ENCODE measurements at places on chromosomes 6 and 20.

DNA sequence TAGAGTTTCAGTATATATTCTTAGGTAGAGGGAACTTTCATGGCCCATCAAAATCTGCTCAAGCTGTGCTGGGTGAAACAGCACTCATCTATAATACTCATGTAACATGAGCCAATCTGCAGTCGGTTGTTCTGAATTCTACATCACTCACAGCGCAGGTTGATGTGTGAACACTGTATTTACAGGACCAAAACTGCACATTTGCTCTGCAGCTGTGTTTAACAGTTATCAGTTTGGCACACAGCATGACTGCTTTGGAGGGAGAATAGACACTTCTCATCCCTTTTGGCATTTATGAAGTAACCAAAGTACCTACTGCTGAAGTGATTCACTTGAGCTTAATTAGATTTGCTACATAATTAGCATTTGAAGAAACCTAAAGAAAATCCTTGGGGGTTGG lies 225.1 kb downstream of the BCKDHB start:
- DNase-seq: no peak

- DNase-seq: peak; percentile 87
Observed at GRCh38 chr6:139323511-139324300, 31.9 kb upstream of the TXLNB start.

DNA sequence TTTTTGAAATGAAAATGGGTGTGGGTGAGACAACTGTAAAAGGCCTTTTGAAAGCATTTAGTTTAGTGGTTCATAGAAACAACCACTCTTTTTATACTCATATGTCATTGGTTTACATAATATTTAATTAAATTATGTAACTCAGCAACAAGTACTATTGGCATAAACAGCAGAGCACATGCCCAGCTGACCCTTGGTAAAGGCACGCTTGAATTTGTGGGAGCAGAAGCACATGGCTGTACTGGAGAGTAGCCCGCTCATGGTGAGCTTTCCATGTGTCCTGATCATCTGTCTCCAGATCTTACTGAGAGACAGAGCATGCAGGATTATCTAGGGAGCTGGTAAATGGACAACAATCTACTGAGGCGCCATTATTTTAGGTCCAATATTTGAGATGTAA lies 17.1 kb upstream of the KLHL31 start:
- no peak for DNase-seq

DNA sequence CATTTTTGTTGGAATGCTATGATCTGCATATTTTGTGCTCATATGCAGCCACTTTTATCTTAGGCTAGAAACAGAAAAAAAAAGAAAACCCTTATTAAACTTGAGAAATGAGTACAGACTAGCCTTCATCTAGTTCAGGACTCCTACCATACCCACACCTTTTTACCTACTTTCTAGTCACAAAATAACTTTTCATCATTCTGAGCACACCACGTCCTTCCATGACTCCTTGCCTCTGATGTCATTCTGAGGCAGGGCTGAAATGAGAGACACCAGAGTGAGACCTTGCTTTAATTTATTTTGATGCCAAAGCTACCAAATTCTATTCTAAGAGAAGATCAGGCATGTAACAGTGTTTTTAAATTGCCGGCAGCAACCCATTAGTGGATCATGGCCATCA lies 38.8 kb downstream of the SNX3 start:
- no peak for DNase-seq

DNA sequence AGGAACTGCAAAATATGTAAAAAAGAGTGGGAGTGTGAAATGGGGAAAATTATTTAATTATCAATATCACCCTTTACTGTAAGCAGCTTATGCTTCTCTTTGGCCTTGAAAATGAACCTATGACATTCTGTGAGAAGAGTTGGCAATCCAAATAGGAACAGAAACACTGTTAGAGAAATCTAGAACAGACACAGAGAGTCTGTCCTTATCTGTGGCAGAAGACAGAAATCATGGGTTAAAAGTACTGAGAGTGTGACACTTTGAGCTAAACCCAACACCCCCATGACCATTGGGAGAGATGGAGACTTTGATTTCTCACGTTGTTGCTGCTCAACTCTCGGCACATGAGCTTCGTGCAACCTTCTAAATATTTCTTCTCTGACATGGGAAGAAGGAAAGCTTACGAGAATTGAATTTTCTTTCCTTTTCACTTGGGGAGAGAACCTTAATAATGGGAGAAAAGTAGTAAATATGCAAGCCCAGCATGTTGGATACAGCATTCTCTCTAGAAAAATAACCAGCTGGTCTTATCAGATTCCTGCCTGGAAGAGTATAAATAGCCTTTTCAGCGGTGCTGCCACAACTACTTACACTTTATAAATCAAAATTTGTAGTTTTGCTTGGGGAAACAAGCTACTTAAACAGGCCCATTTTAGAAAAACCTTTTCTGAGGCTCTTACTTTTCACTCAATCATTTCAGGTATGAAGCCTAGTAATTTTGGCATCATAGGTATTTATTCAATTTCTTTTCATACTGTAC lies 49.4 kb upstream of the NOX3 start:
- DNase-seq: no peak

- DNase-seq: no peak
Observed at GRCh38 chr20:56204206-56204605, 44.3 kb upstream of the MC3R start.

GRCh38 chr6:15230827-15231226 lies 15.0 kb upstream of the JARID2 start:
- no peak for DNase-seq

DNA sequence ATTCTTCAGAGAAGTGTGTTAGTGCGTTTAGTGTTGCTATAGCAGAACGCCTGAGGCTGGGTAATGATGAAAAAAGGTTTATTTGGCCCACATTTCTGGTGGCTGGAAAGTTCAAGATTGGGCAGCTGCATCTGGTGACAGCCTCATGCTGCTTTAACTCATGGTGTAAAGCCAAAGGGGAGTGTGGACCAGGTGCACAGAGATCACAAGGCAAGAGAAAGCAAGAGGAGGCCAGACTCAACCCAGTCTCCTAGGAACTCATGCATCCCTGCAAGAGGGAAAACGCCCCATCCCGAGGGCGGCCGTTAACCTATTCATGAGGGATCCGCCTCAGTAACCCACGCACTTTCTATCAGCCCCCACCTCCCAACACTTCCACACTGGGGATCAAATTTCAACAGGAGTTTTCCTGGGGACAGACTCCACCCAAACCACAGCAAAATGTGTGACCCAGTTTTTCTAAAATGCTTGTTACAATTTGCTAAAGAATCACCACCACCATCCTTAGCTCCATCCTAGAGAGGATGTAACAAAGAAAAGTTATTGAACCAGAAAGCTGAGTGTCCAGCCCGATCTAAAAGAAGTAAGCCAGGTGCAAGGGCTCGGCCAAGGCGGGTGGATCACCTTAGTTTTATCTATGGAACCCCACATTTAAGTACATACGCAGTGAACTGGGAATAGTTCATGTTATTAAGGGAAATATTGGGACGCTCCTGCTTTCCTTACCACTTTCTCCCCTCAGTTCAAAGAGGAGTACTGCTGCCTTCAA lies 164.8 kb downstream of the QKI start:
- no peak for DNase-seq

DNA sequence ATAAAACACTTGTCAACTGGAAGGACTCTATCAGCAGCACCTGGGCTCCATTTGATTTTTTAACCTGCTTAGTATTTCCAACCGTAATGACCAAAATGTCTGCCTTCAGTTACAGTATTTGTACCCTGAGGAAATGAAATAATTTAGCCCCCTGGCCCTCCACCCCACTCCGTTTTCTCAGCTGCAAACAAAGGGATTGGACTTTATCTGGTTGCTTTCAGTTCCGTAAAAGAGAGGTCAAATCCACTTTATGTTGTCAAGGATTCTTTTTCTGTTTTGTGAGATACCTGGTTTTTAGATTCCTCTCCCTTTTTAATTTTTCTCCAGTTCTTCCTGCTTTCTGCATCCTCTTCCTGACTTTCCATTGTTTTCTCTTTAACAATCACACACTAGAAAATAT lies 64.4 kb upstream of the BMP2 start:
- no peak for DNase-seq

DNA sequence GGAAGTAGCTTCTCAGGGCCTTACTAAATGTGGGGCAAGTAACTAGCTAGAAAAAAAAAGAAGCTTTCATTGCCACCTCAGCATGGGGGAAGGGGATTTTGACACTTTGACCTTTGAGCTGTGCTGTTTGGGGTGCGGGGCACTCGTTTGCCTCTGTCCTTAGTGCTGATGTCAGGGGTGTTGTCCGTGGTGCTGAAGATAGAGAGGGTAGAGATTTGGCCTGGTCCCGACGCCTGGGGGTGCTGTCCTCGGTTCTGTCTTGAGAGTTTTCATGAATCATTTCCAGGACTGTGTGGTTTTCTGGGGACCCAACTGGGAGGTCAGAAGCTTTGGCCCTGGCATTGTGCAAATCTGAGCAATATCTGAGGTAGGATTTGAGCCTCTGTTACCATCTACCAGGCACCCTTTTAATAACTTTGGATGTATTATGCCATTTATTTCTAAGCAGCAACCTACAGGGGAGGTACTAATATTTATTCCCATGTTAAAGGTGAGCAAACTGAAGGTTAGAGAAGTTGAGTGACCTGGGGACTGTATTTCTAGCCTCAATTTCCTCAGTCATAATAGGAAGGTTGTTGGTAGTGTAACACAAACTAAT lies 78.0 kb downstream of the DLGAP4 start:
- DNase-seq: no peak

- DNase-seq: no peak
Observed at GRCh38 chr6:84605298-84605697, 159.1 kb downstream of the TBX18 start.

- no peak for DNase-seq
Observed at GRCh38 chr6:56515081-56515905, 127.4 kb downstream of the DST start.

DNA sequence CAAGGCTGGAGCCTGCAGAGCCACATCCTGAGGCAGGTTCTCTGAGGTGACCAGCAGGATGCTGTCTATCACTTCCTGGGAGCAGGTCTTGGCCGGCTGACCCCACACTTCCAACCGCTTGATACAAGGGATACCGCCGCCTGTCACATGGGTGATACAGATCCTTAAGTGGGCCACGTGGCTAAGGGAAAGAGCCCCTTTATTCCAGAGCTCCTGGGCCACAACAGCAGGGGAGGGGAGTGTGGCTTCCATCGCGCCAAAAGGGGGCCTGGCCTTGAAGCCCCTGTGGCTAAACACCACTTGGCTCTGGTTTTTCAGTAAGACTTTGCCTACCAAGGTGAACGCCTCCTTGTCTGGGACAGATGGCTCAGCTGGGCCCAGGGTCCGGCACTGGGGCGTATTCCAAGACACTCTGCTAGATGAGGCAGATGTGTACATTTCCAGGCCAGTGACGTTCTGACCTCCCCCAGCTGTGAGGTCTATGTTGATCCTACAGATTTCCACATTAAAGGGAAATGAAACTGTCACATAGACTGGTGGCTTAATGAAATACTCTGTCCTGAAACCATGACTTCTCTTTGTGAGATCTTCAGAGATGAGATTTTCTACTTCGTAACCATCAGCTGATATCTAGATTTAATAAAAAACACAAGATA lies 37.6 kb upstream of the AVP start:
- no peak for DNase-seq

- no peak for DNase-seq
Observed at GRCh38 chr6:149108749-149109100, 208.8 kb upstream of the TAB2 start.

- no peak for DNase-seq
Observed at GRCh38 chr6:6674872-6675271, 86.4 kb downstream of the LY86 start.

- DNase-seq: no peak
Observed at GRCh38 chr20:32114305-32114960, 4.9 kb downstream of the TM9SF4 start.

GRCh38 chr6:16690608-16691142 lies 70.6 kb downstream of the ATXN1 start:
- DNase-seq: no peak

- DNase-seq: no peak
Observed at GRCh38 chr20:56995635-56996075, 270.8 kb downstream of the BMP7 start.

GRCh38 chr6:17741507-17741906 lies 34.8 kb upstream of the NUP153 start:
- no peak for DNase-seq

DNA sequence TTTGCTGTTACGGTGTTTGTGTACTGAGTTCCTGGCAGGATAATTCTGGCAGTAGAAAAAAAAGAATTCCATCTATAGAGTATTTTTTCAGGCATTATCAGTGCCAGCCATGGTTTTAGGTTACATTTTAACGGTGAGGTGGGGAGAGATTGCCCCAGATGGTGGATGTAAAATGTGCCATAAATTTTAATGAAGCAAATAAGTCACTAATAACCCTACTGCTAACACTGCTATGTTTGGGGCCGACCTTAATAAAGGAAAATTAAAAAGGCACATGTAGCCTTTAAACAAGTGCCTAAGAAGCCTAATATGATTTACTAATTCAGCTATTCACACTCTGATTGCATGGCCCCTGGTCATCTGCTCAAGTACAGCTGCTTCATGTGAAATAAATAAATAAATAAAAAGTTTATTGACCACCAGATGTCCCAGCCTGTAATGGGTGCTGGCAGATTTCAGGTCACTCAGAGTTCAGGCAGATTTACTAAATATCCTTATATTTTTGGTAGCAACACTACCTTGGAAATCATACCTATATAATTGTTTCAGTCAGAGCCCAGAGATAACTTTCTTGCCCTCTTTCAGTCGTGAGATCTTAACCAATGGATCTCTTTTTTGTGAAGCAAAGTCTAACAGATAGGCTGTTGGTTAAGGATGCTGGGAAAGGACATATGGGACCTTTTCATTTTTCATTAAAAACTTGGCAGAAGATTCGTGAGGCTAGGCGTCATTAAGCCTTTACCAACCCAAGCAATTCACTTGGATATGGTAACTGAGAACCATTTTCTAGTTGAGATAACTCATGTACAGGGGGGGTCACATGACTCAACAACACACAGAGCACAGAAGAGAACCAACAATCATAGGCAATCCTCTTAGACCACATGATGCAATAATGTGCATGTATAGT lies 495.0 kb upstream of the NRSN1 start:
- DNase-seq: no peak

- DNase-seq: no peak
Observed at GRCh38 chr6:132684272-132684671, 25.3 kb upstream of the TAAR1 start.
